Stomach (tissue), 19 donors: ENCODE measurements at places on chromosomes 16 and 17. TPM values are rescaled to one million over a fixed set of nuclear protein-coding genes. Genes with fewer than 3 reads are reported as not detected.

- H3K4me1 ChIP-seq: peaks cover 18% of the 10 kb centered on the region
- no peaks in the 10 kb centered on the region for H3K27me3 ChIP-seq
- DNase-seq: no peak
- peaks cover 63% of the 10 kb centered on the region for H3K36me3 ChIP-seq
- H3K27ac ChIP-seq: no peak overlapping the region
Measured at GRCh38 chr17:63649813-63650212, 27.6 kb downstream of the MAP3K3 start.

- H3K4me3 ChIP-seq: no peak overlapping the region
- H3K27ac ChIP-seq: peak overlapping the region; percentile 24
- peaks cover 26% of the 10 kb centered on the region for H3K4me1 ChIP-seq
- H3K27me3 ChIP-seq: no peaks in the 10 kb centered on the region
- peak; percentile 79 for DNase-seq
Measured at GRCh38 chr17:17812211-17813054, 24.4 kb downstream of the SREBF1 start.

- H3K4me1 ChIP-seq: no peaks in the 10 kb centered on the region
- H3K27ac ChIP-seq: no peak overlapping the region
- H3K36me3 ChIP-seq: no peaks in the 10 kb centered on the region
- H3K4me3 ChIP-seq: no peak overlapping the region
- no peaks in the 10 kb centered on the region for H3K27me3 ChIP-seq
- no peak for DNase-seq
Measured at GRCh38 chr16:72740347-72740746, 307.6 kb downstream of the ZFHX3 start.

- H3K27ac ChIP-seq: no peak overlapping the region
- no peaks in the 10 kb centered on the region for H3K4me1 ChIP-seq
- no peak for DNase-seq
- H3K36me3 ChIP-seq: no peaks in the 10 kb centered on the region
- H3K4me3 ChIP-seq: no peak overlapping the region
- peaks cover 5% of the 10 kb centered on the region for H3K27me3 ChIP-seq
Measured at GRCh38 chr17:6815775-6816174, 15.8 kb downstream of the TEKT1 start.

DNA sequence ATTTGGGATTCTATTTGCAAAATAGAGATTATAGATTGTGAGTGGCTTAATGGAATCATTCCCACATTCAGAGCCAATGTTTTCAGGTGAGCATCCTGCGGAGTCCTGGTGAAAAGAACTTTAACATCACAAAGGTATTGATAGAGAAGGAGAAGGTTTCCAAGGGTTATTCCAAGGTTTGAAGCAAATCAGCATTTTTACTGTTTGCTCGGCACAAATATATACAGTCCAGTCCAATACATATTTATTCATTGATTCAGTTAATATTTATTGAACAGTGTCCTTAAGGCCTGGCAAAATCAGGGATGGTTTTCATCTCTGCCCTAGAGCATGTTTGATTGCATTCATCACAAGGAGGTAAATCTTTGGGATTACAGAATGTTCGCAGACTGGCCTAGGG, 6.4 kb downstream of the MPV17L start:
- no peak overlapping the region for H3K27ac ChIP-seq
- no peak overlapping the region for H3K4me3 ChIP-seq
- H3K36me3 ChIP-seq: no peaks in the 10 kb centered on the region
- H3K27me3 ChIP-seq: no peaks in the 10 kb centered on the region
- peaks cover 3% of the 10 kb centered on the region for H3K4me1 ChIP-seq

DNA sequence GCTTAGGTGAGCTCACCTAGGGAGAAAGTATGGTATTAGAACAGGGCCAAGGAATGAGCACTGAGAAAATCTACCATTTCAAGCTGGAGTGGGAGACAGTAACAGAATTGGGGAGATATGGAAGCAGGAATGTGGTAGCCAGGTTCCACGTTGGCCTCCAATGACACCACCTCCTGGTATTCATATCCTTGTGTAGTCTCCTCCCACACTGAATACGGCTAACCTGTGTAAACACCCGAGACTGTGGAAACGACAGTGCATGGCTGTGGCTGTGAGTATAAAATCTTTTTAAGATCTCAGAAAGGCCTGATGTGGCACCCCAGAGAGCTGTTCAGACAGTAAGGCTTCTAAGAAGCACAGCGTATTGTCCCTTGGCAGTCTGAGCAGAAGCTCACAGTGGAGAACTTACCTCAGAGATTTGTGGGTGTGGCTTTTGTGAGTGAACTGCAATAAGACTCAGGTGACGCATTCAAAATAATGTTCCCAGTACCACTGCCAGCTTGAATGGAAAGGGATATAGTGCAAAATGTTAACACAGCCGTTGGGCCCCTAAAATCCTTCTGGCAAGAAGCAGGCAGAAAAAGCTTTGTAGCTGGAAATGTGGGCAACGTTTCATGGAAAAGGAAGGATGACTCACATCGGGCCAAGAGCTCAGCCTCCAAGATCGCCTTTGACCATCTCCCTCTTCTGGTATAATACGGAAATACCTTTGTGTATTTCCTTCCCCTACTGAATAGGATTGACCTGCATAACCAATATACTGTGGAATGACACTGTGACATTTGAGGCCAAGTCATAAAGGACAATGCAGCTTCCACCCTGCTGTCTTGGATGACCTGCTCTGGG, 14.4 kb downstream of the SDR42E1 start:
- no peak overlapping the region for H3K4me3 ChIP-seq
- no peaks in the 10 kb centered on the region for H3K4me1 ChIP-seq
- H3K36me3 ChIP-seq: peaks cover 15% of the 10 kb centered on the region
- DNase-seq: peak; percentile 68
- H3K27me3 ChIP-seq: no peaks in the 10 kb centered on the region
- H3K27ac ChIP-seq: peak overlapping the region; percentile 51

The CDK12 gene
- total RNA-seq: 52.5 TPM

GRCh38 chr16:53123747-53124146, 69.0 kb downstream of the CHD9 start:
- no peaks in the 10 kb centered on the region for H3K4me1 ChIP-seq
- H3K27me3 ChIP-seq: no peaks in the 10 kb centered on the region
- DNase-seq: no peak
- no peaks in the 10 kb centered on the region for H3K36me3 ChIP-seq

The HOXB4 gene
- total RNA-seq: 5.1 TPM

The METTL9 gene
- 188 TPM for total RNA-seq

DNA sequence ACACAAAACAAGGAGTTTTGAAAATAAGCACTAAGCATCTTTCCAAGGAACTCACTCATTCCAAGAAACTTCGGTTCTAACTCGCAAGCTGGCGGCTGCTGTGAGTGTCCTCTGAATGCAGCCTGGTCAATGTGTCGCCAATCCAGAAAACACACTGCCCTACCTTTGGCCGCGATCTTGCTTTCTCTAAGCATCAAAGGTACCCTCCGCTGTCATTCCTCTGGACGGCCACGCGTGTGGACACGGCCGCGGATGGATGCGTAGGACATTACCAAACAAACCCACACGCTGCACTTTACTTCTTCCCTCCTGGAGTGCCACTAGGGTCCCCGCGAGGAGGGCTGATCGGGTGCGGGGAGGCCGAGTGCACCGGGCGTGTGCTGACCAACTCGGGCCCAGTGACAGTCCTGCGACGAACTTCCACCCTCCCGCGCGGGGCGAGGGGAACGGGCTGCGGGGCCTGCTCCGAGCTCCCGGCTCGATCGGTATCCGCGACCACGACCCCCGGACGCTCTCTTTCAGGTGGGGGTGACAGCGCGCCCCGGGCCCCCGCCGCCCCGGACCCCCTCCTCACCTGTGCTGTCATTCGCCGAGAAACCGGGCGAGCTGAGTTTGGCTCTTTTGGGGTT, 1.1 kb downstream of the CREBBP start:
- H3K27me3 ChIP-seq: no peaks in the 10 kb centered on the region
- H3K27ac ChIP-seq: peak overlapping the region; percentile 95
- peaks cover 47% of the 10 kb centered on the region for H3K4me1 ChIP-seq
- H3K4me3 ChIP-seq: peak overlapping the region; percentile 90
- peak; percentile 27 for DNase-seq
- no peaks in the 10 kb centered on the region for H3K36me3 ChIP-seq

DNA sequence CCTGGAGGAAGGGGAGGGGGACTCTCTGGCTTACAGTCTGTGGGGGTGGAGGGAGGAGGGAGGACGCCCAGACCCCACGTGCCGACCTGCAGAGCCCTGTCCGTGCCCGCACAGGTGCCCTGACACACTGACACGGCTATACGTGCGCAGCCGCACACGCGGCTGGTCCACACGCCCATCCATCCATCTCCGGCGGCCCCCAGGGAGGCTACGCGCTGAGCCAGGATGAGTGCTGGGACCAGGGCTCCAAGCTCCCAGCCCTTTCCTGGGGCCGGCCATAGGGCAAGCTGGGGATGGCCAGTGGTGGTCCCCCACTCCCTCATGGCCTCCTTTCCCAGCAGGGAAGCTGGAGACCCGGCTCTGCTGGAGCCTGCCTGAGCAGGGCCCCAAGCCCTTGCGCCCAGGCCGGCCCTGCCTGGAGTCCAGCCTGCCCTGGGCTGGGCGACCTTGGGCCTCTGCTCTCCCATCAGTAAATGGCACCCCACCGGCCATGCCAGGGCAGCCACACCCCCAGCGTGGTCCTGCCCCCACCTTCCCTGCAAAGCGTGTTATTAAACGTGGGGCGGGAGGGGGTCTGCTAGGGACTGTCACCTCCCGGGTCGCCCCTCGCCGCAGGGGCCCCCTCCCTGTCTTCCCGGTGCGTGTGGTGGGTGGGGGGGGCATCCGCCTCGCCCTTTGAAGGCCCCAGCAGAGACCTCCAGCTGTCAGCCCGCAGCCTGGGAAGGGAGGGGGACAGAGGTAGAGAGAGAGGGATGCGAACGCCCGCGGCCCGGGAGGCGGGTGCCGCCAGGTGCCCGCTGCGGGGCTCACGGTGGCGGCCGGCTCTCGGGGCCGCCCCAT, 863 bp downstream of the CASKIN1 start:
- H3K4me1 ChIP-seq: peaks cover 13% of the 10 kb centered on the region
- DNase-seq: no peak
- peak overlapping the region; percentile 45 for H3K4me3 ChIP-seq
- H3K36me3 ChIP-seq: no peaks in the 10 kb centered on the region
- peaks cover 6% of the 10 kb centered on the region for H3K27me3 ChIP-seq

The TAC4 gene
- total RNA-seq: not detected

The ABCC11 gene
- 0.73 TPM for total RNA-seq

- H3K27ac ChIP-seq: peak overlapping the region; percentile 94
- peak overlapping the region; percentile 71 for H3K4me3 ChIP-seq
- H3K27me3 ChIP-seq: peaks cover 14% of the 10 kb centered on the region
- no peaks in the 10 kb centered on the region for H3K36me3 ChIP-seq
Measured at GRCh38 chr16:4316108-4316863, 419 bp downstream of the GLIS2 start.

The FBXW10 gene
- total RNA-seq: 0.18 TPM

- H3K27me3 ChIP-seq: no peaks in the 10 kb centered on the region
- H3K27ac ChIP-seq: no peak overlapping the region
- peak; percentile 37 for DNase-seq
- no peak overlapping the region for H3K4me3 ChIP-seq
Measured at GRCh38 chr16:87959391-87959990, 8.3 kb downstream of the BANP start.

The MARVELD3 gene
- 480 TPM for total RNA-seq

DNA sequence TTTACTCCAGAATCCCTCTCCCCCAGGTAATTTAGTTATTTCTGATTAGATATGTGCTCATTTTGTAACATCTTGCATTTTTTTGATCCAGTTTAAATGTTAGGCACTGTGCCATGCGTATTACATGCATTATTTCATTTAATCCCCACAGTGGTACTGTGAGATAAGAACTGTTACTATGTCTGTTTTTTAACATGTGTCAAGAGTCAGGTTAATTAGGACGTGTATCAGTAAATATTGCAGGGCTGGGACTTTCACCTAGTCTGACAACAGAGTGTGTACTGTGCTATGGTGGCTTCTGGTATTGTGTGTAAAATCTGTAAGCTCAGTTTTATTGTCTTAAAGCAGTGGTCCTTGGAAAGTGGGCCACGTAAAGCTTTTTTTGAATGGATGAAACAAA, 10.6 kb downstream of the RSPRY1 start:
- no peak overlapping the region for H3K27ac ChIP-seq
- H3K27me3 ChIP-seq: no peaks in the 10 kb centered on the region
- DNase-seq: no peak
- H3K4me3 ChIP-seq: no peak overlapping the region

GRCh38 chr17:45130681-45131615, 1.4 kb downstream of the PLCD3 start:
- H3K27ac ChIP-seq: peak overlapping the region; percentile 98
- peak overlapping the region; percentile 91 for H3K4me3 ChIP-seq
- peak; percentile 55 for DNase-seq
- no peaks in the 10 kb centered on the region for H3K36me3 ChIP-seq
- peaks cover 75% of the 10 kb centered on the region for H3K4me1 ChIP-seq
- H3K27me3 ChIP-seq: no peaks in the 10 kb centered on the region

DNA sequence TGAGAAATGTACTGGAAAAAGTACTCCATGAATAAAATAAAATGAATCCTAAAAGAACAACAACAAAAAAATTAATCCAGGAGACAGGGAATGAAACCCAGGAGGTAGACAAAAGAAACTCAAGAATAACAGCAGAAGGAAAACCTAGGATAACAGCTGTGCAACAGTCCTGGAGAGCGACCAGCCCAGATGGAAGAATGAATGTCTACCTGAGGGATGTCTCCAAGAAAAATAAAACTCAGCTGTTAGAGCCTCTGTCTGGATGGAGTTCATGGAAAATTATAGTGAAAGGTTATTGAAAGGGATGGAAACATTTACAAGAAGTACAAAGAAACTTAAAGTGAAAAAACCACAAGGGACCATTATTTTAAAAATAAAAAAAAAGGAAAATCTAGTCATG, 135.8 kb upstream of the CA10 start:
- no peaks in the 10 kb centered on the region for H3K36me3 ChIP-seq
- no peaks in the 10 kb centered on the region for H3K27me3 ChIP-seq
- H3K27ac ChIP-seq: no peak overlapping the region
- H3K4me3 ChIP-seq: no peak overlapping the region
- no peak for DNase-seq

- no peaks in the 10 kb centered on the region for H3K36me3 ChIP-seq
- no peak for DNase-seq
- peaks cover 10% of the 10 kb centered on the region for H3K4me1 ChIP-seq
- H3K4me3 ChIP-seq: no peak overlapping the region
- H3K27me3 ChIP-seq: peaks cover 7% of the 10 kb centered on the region
Measured at GRCh38 chr17:6426356-6427101, 8.4 kb downstream of the AIPL1 start.

DNA sequence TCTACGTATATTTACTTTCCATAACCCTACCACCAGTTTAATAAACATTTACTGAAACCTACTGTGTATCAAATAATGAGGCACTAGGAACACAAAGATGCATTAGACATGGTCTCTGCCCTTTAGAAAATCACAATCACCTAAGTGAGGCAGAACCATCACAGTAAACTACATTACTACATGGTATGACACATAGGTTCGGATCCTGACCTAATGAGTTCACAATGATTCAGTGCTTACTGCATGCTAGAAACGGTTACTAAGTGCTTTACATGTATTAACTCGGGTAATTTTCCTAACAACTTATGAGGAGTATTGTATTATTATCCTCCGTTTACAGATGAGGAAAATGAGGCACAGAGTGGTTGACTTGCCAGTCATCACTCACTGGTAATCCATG, 5.2 kb upstream of the SYNRG start:
- H3K27me3 ChIP-seq: no peaks in the 10 kb centered on the region
- no peak overlapping the region for H3K4me3 ChIP-seq
- H3K36me3 ChIP-seq: peaks cover 73% of the 10 kb centered on the region
- no peak overlapping the region for H3K27ac ChIP-seq
- DNase-seq: no peak
